ENCODE measurements at places on chromosomes 16 and 17. TPM values are rescaled to one million over a fixed set of nuclear protein-coding genes. Genes with fewer than 3 reads are reported as not detected.

NEURL4 gene
- 37.4 TPM for total RNA-seq

CSH2 gene
- not detected for total RNA-seq

ARRB2 gene
- total RNA-seq = 63.0 TPM

HSD17B1 gene
- 1.3 TPM for total RNA-seq

ADAP2 gene
- 0.54 TPM for total RNA-seq

ATP6V0C gene
- 80.8 TPM for total RNA-seq

ZNF747 gene
- total RNA-seq = 20.7 TPM

SLC9A5 gene
- total RNA-seq = 0.54 TPM

BAHCC1 gene
- 21.3 TPM for total RNA-seq

BICDL2 gene
- not detected for total RNA-seq

SPHK1 gene
- total RNA-seq = 7.5 TPM

TBC1D26 gene
- total RNA-seq = not detected

GPR142 gene
- 1.3 TPM for total RNA-seq

EPX gene
- 0.54 TPM for total RNA-seq

SMIM5 gene
- 3.0 TPM for total RNA-seq

CACNG3 gene
- not detected for total RNA-seq

OTOP3 gene
- not detected for total RNA-seq

SPECC1 gene
- 39.9 TPM for total RNA-seq

ITGAD gene
- total RNA-seq = not detected

HS3ST3A1 gene
- total RNA-seq = 2.4 TPM

OR1G1 gene
- total RNA-seq = not detected

SPATA32 gene
- 0.27 TPM for total RNA-seq

ABCA10 gene
- 0.27 TPM for total RNA-seq

HOXB1 gene
- total RNA-seq = not detected

TMEM114 gene
- not detected for total RNA-seq

DPEP2 gene
- 55.2 TPM for total RNA-seq

KRTAP1-5 gene
- total RNA-seq = not detected

CNGB1 gene
- total RNA-seq = not detected

ABCC6 gene
- total RNA-seq = 1.6 TPM

KRTAP4-6 gene
- total RNA-seq = not detected

ELMO3 gene
- total RNA-seq = 1.6 TPM

KRTAP3-1 gene
- total RNA-seq = not detected

NOS2 gene
- total RNA-seq = under 0.01 TPM

EME1 gene
- 1.3 TPM for total RNA-seq

PFN1 gene
- 429 TPM for total RNA-seq

OR3A2 gene
- total RNA-seq = 12.7 TPM

KIF19 gene
- total RNA-seq = under 0.01 TPM

CX3CL1 gene
- under 0.01 TPM for total RNA-seq

KRTAP9-2 gene
- not detected for total RNA-seq

ITGA2B gene
- total RNA-seq = 80.8 TPM

All from hematopoietic multipotent progenitor cell (in vitro differentiated cells).